ENCODE measurements at places on chromosomes 16 and 17.

GRCh38 chr17:17994271-17995069, 21.8 kb downstream of the DRC3 start:
- DNase-seq: no peak

GRCh38 chr17:80091376-80091775, 10.0 kb upstream of the GAA start:
- no peak for DNase-seq

GRCh38 chr16:27238591-27238990, 30.0 kb downstream of the NSMCE1 start:
- DNase-seq: no peak

GRCh38 chr16:17945080-17945601, 391.4 kb downstream of the NPIPA8 start:
- DNase-seq: no peak

DNA sequence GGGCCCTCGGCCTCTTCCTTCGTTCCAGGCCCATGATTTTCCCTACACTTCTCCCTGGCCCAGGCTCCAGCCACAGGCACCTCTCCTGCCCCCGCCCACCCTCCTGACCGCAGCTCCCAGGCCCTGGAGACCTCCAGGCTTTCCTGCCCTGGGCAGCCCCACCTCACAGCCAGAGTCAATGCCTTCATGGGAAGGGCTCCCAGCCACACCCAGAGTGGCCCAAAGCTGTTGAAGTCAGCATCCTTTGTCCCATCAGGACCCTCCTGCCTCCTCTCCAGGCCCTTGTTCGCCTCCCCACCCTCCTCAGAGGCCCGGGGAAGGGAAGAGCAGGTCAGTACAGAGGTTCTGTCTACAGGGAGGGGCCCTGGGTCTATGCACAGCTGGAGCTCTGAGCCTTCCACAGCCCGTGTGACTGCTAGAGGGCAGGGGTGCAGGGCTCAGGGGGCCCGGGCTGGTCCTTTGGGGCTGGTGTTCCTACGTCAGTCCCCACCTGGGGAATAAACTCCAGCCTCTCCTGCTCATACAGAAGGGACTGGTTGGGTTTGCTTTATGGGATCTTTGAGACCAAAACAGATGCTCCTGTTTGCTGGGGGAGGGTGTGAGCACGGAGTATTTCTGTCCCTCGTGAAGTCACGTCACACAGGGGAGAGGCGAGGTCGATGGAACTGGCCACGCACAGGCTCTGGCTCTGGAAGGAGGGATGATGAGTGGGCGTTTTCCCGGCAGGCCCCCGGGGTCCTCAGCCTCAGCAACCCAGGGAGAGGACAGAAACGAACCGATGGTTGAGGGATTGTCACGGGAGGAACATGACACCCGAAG, 20.3 kb downstream of the TRARG1 start:
- no peak for DNase-seq

GRCh38 chr17:35906191-35906925, 24.2 kb downstream of the RDM1 start:
- DNase-seq: no peak
